Activated naive CD4-positive, alpha-beta T cell treated with anti-CD3 and anti-CD28 coated beads for 36 hours (primary cell): ENCODE measurements at places on chromosomes 5 and 9.
A peak's percentile ranks its signal among the peaks of the same experiment; 100 is the strongest.

DNA sequence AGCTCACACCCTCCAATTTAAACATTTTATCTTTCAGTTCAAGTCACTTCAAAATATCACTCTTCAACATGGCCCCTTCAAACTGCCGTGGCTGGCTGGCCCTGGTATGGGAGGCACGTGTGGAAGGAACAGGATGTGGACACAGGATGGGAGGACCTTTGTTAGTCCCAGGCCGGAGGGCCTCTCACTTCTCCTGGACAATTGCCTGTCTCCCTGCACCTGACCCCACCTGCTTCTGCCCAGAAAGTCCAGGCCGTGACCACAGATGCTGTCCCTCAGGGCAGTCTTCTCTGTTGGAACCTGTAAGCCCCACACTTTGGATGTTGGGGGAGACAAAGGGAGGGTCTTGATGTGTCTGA is 19.4 kb downstream of the AMBP start:
- DNase-seq = no peak

- peak; percentile 78 for DNase-seq
Observed at GRCh38 chr5:132427281-132428146, 58.0 kb downstream of the SLC22A5 start.

DNA sequence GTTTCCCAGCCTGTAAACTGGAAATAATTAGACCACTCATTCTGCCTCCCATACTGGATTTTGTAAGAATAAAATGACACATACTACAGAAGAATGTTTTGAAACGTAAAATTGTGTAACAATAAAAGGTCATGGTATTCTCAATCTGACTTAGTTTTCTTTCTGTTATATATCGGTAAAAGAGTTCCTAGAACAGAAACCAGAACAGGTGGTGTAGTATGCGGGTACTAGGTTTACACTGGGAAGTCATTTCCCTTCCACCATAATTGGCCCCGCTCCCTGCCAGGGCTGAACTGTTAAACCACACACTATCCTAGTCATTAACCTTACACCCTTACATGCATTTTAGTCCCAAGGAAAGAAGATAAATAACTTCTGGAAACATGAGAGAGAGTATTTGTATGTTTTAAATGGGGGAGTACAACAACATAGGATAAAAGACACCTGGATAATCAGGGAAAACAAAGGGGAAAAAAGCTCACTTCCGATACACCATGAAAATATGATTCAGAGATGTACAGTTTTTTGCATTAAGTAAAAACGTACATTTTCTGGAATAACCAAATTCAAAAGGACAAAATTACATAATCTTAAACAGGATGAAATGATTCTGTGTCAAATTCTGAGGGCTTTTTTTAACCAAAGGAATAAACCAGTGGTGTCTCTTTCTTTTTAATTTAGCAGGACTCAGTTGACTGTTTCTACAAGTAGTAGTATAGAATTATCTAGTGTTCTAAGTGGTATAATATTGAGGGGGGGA is 199.7 kb downstream of the GLIS3 start:
- DNase-seq = peak; percentile 47

DNA sequence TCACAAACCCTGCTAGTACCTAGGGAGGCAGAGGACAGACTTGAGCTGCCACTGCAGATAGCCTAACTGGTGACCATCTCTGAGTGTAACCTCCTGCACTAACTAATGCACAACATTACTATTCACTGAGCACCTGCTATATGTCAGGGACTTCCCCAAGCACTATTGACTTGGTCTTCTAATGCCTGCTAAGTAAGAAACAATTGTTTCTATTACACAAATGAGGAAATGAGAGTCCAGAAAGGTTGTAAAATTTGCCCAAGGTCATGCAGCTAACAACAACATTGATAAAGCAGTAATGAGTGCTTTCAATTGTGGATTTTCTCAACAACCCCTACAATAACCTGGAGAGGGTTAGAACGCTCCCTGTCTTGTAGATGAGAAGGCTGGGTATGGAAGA is 183.7 kb downstream of the ZNF462 start:
- DNase-seq = no peak

GRCh38 chr5:11905206-11905605 is 960 bp upstream of the CTNND2 start:
- no peak for DNase-seq

DNA sequence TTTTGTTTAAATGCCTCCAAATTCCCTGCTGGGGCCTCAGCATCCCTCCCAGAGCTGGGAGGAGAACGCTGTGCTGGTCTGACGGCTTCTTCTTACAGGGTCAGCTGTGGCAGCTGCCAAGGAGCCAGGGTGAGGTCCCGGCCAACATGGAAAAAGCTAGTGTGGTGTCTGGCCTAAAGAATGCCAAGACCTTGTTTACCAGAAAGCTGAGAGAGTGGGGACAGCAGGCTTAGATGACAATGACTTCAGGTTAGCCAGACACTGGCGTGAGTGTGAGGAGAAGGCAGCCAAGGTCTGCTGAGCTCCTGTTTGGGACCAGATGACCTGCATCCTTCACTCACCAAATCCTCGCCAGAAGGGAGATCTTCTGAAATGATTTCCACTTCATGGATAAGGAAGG is 112.5 kb downstream of the CRB2 start:
- no peak for DNase-seq

DNA sequence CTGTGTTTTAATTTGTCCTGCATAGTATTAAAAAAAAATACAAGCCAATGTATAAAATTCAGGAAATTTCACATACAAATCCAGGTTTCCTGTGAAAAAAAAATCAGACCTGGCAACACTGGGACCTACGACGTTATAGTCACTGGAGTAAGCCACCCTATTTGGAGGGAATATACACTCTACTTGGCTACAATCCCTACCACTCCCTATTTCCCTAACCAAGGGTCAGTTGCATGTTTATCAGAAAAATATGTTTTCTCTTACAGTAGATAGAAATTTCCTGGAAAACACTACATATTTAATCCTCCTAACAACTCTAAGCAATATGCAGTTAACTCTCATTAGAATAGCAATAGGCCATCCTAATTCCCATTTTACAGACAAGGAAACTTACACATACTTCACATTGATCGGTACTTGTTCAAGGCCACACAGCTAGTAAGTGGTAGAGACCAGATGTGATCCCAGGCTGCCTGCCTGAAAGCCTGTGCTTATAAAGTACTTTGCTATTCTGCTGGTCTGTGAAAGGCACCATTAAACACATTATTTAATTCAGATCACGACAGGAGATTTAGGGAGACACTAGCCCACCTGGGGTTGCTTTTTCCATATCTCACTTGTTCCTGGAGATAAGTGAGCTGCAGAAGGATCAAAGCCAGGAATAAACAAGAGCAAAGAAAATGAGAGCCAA is 70.8 kb downstream of the MFAP3 start:
- no peak for DNase-seq
